CD8-positive, alpha-beta memory T cell (primary cell): ENCODE measurements at places on chromosomes 5 and 9. TPM values are rescaled to one million over a fixed set of nuclear protein-coding genes. Genes with fewer than 3 reads are reported as not detected.

DNA sequence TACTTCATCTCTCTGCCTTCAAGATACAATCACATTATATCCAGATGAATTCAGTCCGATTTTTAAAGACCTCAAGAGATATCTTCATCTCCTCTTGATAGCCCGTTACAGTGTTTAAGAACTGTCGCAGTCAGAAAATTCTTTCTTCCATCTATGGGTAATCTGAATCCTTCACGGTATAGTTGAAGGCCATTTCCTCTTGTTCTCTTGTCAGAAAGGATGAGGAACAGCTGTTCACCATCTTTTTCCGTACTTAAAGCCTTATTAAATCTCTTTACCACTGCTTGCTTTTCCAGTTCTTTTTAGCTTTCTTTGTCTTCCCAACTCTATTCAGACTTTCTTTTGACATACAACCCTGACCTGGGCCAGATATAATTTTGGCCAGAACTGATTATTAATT is 121.8 kb downstream of the XRCC4 start:
- DNase-seq: no peak

GRCh38 chr5:37738865-37739488 is 100.9 kb downstream of the GDNF start:
- DNase-seq: no peak

GRCh38 chr5:35799753-35800152 is 56.9 kb upstream of the IL7R start:
- no peak for DNase-seq

DNA sequence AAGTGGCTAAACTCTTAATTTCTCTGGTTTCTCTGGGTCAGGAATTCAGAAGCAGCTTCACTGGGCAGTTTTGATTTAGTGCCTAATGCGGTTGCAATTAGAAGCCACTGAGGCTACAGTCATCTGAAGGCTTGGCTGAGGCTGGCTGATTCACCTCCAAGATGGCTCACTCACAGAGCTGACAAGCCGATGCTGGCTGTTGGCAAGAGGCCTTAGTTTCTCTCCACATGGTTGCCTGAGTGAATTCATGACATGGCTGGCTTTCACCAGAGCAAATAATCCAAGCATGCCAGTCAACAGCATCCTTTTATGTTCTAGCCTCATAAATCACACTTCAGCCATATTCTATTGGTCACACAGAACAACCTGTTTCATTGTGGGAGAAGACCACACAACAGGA is 2.8 kb upstream of the CDK7 start:
- no peak for DNase-seq

DNA sequence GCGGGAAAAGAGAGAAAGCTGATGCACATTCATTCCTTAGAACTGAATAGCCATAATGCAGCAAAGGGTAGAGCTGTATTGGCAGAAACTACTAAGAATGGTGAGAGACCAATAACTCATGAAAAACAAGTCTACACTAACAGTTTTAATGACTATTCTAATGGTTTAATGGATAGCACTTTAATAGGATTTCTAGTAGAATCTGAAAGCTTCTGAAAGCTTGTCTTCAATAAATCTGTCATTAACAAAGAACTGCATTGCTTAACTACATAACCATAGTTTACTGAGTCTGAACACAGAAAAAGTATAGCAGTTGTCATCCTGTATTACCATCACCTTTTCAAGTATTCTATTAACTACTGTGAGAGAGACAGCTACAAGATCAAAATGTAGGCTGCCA is 617.8 kb upstream of the DMAC1 start:
- no peak for DNase-seq

GRCh38 chr5:76787237-76787636 is 31.6 kb upstream of the F2RL1 start:
- DNase-seq: no peak

DNA sequence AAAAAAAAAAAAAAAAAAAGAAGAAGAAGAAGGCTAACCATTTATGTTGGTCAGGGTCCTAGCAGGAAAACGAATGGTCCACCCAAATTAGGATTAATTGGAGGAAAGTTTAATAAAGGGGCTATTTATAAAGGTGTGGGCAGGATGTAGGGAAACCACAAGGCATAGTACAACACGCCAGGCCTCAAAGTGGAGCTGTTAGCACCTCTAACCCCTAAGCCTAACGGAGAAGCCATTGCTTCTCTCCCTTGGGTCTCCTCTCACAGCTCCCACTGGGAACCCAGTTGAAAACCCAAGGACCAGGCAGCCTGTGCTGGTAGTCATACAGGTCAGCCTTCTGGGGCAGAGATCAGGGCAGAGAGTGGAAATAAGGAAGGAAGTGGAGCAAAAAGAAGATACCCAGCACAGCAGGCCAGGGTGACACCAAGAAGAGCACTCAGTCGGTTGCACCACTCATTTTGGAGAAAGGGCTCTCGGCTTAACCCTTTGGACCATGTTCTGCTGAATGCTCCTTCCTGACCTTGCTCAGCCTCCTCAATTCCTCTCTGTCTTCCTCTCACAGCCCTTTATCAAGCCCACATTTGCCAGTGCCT is 8.8 kb upstream of the GLIPR2 start:
- no peak for DNase-seq

DNA sequence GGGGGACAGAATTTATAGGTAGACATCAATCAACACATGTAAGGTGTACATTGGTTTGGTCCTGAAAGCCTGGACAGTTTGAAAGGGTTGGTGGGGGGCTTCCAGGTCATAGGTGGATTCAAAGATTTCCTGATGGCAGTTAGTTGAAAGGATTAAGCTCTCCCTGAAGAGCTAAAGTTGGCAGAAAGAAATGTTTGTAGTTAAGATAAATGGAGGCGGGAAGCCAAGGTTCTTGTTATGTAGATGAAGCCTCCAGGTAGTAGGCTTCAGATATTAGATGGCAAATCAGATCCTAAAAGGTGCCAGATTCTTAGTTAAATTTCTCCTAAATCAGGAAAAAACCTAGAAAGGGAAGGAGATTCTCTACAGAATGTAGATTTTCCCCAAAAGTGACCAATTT is 9.0 kb upstream of the LRRTM2 start:
- DNase-seq: no peak

DNA sequence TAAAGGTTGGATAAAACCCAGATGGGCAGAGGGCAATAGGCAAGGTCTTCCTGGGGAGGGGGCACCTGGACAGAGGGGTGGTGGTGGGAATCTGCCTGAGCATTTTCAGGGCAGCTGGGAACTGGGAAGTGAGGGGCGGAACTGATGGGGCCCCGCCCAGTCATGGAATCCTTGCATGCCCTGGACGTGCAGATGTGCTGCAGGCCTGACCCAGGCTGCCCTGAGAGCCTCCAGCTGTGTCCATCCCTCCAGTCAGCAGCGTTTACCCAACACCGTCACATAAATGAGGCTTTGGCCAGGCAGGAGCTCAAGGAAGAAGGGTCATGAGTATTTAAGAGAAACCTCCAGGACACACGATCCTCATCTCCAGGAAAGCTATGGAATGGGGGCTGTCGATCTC is 70.3 kb downstream of the DAB2IP start:
- no peak for DNase-seq

- no peak for DNase-seq
Observed at GRCh38 chr9:130779153-130779855, 55.8 kb upstream of the ABL1 start.

- DNase-seq: no peak
Observed at GRCh38 chr9:98007251-98007928, 24.2 kb downstream of the ANP32B start.

The FSTL4 gene
- not detected for total RNA-seq
